Naive thymus-derived CD8-positive, alpha-beta T cell (primary cell): ENCODE measurements at places on chromosomes 12 and 14. TPM values are rescaled to one million over a fixed set of nuclear protein-coding genes. Genes with fewer than 3 reads are reported as not detected.

The YLPM1 gene
- polyA plus RNA-seq: 23.0 TPM

- H3K27ac ChIP-seq: no peak overlapping the region
- H3K4me3 ChIP-seq: no peak overlapping the region
- no peak for DNase-seq
- peaks cover 70% of the 10 kb centered on the region for H3K36me3 ChIP-seq
- no peaks in the 10 kb centered on the region for H3K27me3 ChIP-seq
- H3K4me1 ChIP-seq: peaks cover 3% of the 10 kb centered on the region
Observed at GRCh38 chr14:32136027-32136825, 59.1 kb downstream of the ARHGAP5 start.

- H3K27ac ChIP-seq: no peak overlapping the region
- H3K4me3 ChIP-seq: peak overlapping the region; percentile 23
- no peak for DNase-seq
- H3K36me3 ChIP-seq: peaks cover 27% of the 10 kb centered on the region
Observed at GRCh38 chr12:79848339-79848738, 86.6 kb downstream of the PPP1R12A start.

DNA sequence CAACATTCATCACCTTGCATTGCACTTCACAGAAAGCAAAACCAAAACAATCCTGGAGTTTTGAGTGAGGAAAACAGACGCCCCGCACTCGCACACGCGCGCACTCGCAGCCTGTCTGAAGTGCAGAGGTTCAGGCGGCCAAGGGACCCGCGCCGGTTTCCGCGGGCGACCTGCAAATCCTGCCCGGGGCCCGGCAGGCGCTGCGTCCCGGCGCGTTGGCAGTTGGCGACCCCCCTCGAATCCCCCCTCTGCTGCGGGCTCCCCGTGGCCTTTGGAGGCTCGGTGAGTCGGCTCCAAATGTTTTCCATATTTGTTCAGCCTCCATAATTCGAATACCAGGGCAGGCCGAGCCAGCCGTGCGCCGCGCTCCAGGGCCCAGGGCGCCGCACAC, at the start of gene SSPN:
Gene SSPN (plus strand): TSS at position 324 of the 391 bp plus-strand sequence. CDS start 100 bp downstream, outside the sequence.
- peaks cover 21% of the 10 kb centered on the region for H3K27me3 ChIP-seq
- no peak within 1 kb of the TSS for H3K27ac ChIP-seq

The SERPINA12 gene
- polyA plus RNA-seq: not detected

The GDF3 gene
- polyA plus RNA-seq: not detected

GRCh38 chr12:52660934-52661499, 9.0 kb upstream of the KRT2 start:
- no peaks in the 10 kb centered on the region for H3K36me3 ChIP-seq
- no peak overlapping the region for H3K4me3 ChIP-seq
- H3K27me3 ChIP-seq: no peaks in the 10 kb centered on the region

The DPY19L2 gene
- 0.60 TPM for polyA plus RNA-seq

DNA sequence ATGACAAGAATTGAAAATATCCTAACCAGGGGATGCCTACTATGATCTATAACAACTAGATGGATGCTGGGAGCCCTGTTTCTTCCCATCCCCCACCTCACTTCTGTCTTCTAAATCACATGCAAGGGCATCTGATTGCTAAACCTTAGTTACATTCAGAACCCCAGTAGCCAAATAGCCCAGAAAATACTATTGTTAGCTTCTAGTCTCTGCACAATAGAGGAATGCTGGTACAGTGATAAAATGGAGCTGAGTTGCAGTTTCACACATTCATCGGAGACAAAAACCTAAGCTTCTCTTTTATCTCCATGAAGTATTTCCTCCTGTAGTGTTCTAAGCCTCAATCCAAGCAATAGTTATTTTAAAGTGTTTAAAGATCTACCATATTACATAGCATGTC, 942.9 kb downstream of the RPS29 start:
- no peak overlapping the region for H3K4me3 ChIP-seq
- no peaks in the 10 kb centered on the region for H3K27me3 ChIP-seq
- H3K4me1 ChIP-seq: no peaks in the 10 kb centered on the region
- H3K36me3 ChIP-seq: no peaks in the 10 kb centered on the region
- H3K27ac ChIP-seq: no peak overlapping the region
- DNase-seq: no peak

DNA sequence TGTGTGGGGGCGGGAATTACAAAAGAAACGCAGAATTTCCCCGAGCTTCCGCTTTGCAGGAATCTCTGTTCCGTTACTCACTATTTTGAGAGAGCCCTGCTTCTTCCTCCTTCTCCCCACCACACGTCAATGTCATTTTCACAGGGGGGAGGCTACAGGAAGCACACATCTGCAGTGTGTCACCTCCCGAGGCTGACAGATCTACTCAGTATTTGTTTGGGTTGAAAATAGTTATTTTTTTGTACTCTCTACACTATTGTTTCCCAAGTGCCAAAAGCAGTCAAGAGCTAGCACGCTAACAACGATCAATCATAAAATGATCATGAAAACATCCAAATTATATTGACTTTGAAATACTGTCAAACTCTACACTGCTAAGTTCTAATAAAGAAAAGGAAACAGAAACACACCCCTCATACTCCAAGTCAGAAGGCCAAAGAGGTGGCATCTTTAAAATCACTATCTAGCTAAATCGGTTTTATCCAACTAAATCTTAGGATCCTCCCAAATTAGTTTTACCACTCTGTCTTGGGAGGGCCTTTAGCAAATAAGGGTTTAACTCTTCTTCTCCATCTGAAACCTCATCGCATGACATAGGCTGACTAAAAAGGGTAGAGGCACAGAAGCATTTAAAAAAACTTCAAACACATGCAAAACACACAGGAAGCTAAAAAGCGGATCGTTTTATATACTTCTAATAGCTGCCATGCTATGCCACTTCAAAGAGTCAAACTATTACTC, 51.8 kb downstream of the FOXN3 start:
- H3K27me3 ChIP-seq: no peaks in the 10 kb centered on the region
- DNase-seq: peak; percentile 59
- peak overlapping the region; percentile 93 for H3K27ac ChIP-seq
- peak overlapping the region; percentile 79 for H3K4me3 ChIP-seq
- H3K36me3 ChIP-seq: no peaks in the 10 kb centered on the region
- H3K4me1 ChIP-seq: peaks cover 54% of the 10 kb centered on the region

The PPP4R3A gene
- 121 TPM for polyA plus RNA-seq

- H3K27me3 ChIP-seq: peaks cover 3% of the 10 kb centered on the region
- no peaks in the 10 kb centered on the region for H3K36me3 ChIP-seq
- DNase-seq: no peak
- H3K27ac ChIP-seq: no peak overlapping the region
- no peaks in the 10 kb centered on the region for H3K4me1 ChIP-seq
- H3K4me3 ChIP-seq: no peak overlapping the region
Observed at GRCh38 chr14:38716926-38717325, 386.1 kb downstream of the SEC23A start.

DNA sequence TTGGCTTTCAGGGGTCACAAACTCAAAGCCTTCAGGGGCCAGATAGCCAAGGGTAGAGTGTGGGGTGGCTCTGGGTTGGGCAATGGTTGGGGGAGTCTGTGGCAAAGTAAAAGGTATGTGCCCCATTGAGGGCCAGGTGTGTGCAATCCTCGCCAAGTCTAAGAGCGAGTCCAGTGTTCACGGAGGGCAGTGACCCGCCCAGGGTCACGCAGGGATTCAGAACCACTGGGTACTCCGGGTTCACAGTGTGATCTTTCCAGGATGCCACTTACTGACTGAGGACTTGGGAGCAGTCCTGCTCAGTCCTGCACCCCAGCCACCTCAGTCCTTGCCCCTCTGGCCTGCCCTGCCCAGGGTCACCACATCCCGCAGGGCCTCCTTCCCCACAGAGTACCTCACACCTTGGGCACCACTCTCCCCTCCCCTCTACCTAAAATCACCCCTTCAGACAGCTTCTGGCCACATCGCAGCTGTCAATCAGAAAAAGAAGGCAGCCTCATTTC, 15.7 kb downstream of the ZDHHC22 start:
- H3K27ac ChIP-seq: no peak overlapping the region
- peaks cover 2% of the 10 kb centered on the region for H3K36me3 ChIP-seq
- peaks cover 44% of the 10 kb centered on the region for H3K4me1 ChIP-seq

DNA sequence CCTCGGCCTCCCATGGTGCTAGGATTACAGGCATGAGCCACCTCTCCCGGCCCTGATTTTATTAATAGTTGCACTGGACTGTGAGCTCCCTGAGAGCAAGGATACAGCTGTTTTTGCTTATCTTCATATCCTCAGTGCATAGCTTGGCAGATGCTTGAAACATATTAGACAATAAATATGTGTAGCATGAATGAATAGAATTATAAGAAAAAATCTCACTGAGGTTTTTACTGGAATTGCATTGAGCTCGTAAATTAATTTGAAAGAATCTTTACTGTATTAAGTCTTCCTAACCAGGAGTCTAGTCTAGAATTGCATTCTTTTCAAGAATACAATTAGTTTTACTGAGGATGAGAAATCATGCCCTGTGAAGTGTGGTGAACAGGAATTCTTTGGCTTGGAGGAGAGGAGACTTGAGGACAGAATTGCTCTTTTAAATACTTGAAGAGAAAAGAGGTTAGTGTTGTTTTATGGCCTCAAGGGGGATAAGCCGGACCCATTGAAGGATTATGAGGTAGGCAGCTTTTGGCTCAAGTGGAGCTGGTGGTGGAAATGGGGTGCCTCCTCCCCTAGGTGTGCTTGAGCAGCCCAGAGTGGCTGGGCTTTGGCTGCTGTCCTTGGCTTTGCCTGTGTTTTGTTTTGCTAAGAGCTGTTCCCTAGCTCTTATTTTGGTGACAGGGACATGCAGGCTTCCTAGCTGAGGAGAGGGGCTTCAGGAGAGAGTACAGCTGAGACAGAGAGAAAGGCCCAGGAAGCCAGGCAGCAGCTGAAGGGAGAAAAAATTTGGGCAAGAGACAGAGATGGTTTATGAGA, 34.0 kb downstream of the PLEKHD1 start:
- peaks cover 4% of the 10 kb centered on the region for H3K36me3 ChIP-seq
- H3K4me3 ChIP-seq: no peak overlapping the region
- no peak for DNase-seq

DNA sequence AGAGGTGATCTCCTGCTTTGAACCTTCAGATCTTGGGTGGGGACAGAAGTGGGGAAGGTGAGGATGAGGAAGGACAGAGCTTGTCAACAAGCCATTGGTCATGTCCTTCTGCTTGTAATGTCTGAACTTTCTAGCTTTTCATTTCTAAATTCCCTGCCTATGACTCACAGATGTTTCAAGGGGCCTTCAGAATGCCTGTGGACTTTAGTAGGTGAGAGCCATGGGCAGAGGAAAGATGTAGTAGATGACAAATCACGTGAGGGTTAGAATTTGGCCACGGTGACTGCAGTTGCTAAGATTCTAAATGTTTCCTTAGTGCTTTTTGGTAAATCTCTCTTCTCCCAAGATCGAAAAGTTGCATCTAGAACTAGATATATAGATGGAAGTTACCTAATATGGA, 18.7 kb upstream of the CREBL2 start:
- no peak overlapping the region for H3K4me3 ChIP-seq
- H3K36me3 ChIP-seq: no peaks in the 10 kb centered on the region
- no peak overlapping the region for H3K27ac ChIP-seq
- peaks cover 14% of the 10 kb centered on the region for H3K4me1 ChIP-seq
- H3K27me3 ChIP-seq: no peaks in the 10 kb centered on the region
- DNase-seq: no peak

DNA sequence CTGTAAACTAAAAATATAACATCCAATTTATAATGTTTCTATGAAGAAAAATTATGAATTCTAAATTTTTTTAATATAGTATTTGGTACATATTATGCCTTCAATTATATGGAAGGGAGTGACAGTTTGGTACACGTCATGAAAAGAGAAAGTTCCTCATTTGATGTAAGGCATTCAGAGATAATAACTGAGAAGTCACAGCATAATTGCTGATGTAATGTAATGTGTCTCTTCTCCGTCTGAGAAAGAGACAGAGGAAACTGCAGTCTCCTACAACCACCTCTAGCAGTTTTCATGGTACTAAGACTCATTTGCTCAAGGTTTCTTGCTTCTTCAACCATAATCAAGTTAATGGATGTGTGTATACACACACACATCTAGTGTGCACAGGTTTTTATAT, 2.3 kb upstream of the CD69 start:
- H3K4me1 ChIP-seq: peaks cover 42% of the 10 kb centered on the region
- no peaks in the 10 kb centered on the region for H3K36me3 ChIP-seq
- H3K4me3 ChIP-seq: no peak overlapping the region
- no peak for DNase-seq
- H3K27me3 ChIP-seq: no peaks in the 10 kb centered on the region

GRCh38 chr14:101033006-101033405, 129.5 kb upstream of the RTL1 start:
- H3K4me3 ChIP-seq: no peak overlapping the region
- no peaks in the 10 kb centered on the region for H3K36me3 ChIP-seq
- DNase-seq: no peak
- H3K4me1 ChIP-seq: no peaks in the 10 kb centered on the region
- peaks cover 2% of the 10 kb centered on the region for H3K27me3 ChIP-seq

The CLEC1B gene
- not detected for polyA plus RNA-seq

The TESPA1 gene
- 245 TPM for polyA plus RNA-seq
